DMS 273 treated with DMSO at 0.1 percent for 48 hours (cell line): ENCODE measurements at places on chromosomes 5 and 9.

- DNase-seq: no peak
Observed at GRCh38 chr9:79619930-79620329, 48.2 kb downstream of the TLE4 start.

- no peak for DNase-seq
Observed at GRCh38 chr9:16535555-16535954, 334.9 kb downstream of the BNC2 start.

GRCh38 chr5:82717738-82718137 is 359.5 kb downstream of the TMEM167A start:
- no peak for DNase-seq

DNA sequence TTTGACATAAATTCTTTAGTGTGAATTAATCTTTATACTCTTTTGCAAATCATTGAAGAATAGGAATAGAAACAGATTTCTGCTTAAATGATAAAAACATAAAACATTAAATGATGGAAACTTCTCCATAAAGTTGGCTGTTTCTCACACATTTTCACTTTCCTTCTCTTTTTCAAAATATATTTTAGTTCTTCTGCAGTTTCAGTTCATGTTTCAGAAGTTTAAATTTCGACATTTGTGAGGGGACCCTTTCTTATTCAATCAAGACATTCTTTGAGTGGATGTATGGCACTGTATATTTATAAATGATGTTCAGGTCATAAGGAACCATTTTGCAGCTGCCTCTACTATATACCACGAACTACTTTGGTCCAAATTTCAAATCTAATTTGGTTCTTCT is 34.6 kb downstream of the TNFAIP8 start:
- no peak for DNase-seq

DNA sequence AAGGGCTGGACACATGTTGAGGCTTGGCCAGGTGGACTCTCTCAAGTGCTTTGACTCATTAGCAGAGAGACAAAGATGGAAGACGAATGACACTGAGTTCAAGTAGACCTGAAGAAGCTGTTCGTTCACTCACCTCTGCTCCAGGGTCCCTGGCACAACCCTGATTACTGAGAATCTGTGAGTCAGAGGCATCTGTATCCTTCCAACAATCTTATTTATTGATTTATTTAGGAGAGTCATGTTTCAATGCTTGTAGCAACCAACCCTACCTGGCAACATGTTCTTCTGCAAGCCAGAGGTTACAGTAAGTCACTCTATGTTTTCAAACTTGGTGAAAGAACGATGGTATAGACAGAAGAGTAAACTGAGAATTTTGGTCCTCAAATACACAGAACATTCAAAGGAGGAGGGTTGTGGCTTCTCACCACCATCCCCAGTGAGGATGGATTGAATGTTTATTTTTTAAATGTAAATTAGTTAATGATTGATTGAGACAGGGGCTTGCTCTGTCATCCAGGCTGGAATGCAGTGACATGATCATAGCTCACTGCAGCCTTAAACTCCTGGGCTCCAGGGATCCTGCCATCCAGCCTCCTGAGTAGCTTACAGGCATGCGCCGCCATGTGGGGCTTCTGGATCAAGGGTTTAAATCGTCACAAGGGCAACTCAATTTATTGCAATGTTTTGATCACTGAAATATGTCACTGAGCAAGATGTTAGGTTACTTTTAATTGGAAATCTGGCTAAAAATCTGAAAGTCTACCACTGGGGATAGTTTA is 55.7 kb upstream of the CARTPT start:
- no peak for DNase-seq

- no peak for DNase-seq
Observed at GRCh38 chr5:133635051-133635450, 22.7 kb upstream of the FSTL4 start.

GRCh38 chr5:110707260-110707844 is 19.1 kb downstream of the TMEM232 start:
- DNase-seq: no peak

GRCh38 chr5:154779105-154779504 is 23.9 kb downstream of the LARP1 start:
- no peak for DNase-seq

- no peak for DNase-seq
Observed at GRCh38 chr5:116265471-116265870, 180.6 kb downstream of the COMMD10 start.

GRCh38 chr5:180375291-180375690 is 22.2 kb upstream of the GFPT2 start:
- no peak for DNase-seq

- peak; percentile 66 for DNase-seq
Observed at GRCh38 chr9:89603767-89604665, 796 bp upstream of the GADD45G start.

DNA sequence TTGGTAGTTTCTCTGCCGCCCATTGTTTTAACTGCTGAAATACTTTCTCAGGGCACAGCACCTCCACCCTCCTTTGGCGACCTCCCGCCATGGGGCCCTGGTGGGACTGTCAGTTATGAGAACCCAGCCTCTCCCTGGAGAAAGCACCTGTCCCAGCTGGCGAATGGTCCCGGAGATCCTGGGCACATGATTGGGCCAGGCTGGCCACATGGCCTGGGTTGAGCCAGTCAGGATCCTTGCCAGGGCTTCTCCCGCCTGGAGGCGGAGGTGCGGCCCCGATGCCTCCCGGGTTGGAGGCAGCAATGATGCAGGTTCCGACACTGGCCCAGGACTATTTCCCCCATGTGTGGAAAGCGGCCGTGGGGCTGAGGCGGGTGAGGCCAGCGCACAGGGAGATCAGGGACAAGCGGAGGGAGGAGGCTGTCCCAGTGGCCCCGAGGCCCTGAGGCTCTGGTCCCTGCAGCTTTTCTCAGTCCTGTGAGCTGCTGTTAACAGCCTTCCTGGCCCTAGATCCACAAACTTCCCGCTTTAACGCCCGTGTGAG is 13.6 kb downstream of the UNC5A start:
- DNase-seq: no peak

GRCh38 chr9:4572184-4572826 is 82.0 kb downstream of the SLC1A1 start:
- DNase-seq: no peak

GRCh38 chr5:31798168-31798567 is 159.2 kb downstream of the PDZD2 start:
- DNase-seq: no peak

DNA sequence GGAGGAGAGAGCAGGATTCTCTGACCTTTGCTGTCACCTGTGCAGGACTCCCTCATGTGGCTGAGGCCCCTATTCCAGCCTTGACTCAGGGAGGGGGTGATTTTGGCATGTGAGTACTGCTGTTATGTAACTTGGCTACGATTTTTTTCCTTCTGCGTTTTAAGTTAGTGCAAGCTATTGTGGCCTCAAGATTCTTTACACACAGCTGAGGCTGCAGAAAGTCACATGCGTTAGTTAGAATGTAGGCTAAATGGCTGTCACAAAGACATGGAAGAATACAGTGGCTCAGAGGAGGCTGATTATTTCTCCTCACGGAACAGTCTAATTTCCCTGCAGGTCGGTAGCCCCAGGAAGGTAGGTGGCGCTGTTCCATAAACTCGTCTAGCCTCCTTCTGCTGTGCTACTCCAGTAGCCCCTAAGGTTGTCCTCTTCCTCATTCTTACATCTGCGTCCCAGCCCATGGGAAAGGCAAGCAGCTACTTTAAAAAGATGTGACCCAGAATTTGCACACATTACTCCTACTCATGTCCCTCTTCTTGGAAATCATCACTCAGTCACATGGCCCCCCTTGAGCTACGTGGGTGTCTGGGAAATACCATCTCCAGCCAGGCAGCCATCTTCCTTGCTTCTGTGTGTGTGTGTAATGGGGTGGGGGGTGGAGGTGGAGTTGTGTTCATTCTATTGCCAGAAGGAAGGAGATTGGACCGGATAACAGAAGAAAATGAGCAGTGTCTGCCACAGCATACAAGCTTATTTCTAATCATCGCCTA is 486.6 kb downstream of the CCDC171 start:
- DNase-seq: no peak

DNA sequence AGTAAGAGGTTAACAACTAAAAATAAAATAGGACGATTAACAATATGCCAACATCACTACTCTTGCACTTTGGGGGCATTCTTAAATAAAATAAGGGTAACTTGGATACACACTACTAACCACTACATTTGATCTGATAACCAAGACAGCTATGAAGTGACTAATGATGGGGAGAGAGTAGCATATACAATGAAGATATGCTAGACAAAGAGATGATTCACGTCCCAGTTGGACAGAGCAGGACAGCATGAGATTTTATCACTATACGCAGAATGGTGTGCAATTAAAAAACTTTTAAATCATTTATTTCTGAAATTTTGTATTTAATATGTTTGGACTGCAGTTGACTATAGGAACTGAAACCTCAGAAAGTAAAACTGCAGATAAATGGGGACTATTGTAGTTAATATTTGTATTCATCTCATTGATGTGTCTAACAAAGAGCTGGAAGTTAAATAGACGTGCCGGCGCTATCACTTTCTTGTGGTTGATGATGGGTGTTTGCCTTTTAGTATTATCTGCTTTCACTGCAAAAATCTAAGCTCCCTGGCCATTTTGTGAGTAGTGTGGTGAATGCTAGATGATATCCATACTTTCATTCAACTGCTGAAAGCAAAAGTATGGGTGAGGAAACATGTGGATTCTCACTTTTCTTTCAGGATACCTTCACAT is 18.7 kb downstream of the GIN1 start:
- no peak for DNase-seq

DNA sequence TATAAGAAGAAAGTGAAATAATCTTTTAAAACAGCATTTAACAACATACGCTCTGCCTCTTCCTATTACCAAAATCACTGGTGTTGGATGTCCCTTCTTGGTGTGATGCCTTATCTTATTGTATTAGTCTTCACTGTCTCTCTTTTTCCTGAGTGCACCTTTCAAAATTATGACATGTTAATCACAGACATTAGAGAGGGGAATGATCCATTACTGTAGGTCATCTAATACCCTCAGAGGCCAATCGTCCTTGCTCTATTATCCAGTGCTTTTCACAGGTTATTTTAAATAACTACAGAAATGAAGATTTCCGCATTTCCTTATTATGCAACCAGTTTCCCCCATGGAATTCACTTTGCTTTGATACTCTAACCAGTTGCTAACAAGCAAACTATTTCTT is 1292.7 kb downstream of the MAT2B start:
- DNase-seq: no peak

DNA sequence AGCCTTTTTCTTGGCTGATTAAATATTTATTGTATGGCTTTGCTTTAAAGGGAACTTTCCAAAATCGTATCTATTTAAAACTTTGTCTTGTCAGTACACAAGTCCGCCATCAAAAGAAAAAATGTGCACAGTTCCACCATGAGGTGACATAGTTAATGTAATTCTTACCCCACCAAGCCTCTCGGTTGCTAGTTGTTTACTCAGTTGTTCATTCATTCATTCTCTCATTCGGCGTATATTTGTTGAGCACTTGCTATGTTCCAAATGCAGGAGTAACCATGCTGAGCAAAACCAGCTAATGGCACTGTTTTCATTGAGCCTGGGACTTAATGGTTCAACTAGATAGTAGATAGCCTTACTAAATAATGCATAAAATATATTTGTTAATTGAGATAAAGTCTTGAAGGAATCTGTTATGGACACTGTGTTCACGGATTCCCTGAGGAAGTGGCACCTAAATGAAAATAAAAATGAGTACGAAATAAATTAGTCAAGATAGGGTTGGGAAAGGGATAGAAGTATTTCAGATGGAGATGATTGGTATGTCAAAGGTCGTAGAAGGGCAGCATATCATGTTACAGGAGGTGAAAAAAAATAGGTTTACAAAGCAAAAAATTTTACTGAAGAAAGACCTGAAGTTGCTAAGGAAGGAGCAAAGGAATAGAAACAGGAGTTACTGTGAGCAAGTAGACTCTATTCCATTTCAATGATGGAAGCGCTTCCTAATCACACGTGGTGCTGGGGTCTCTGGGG is 1.5 kb downstream of the DCAF10 start:
- DNase-seq: no peak

- no peak for DNase-seq
Observed at GRCh38 chr9:38026840-38027527, 42.0 kb downstream of the SHB start.

DNA sequence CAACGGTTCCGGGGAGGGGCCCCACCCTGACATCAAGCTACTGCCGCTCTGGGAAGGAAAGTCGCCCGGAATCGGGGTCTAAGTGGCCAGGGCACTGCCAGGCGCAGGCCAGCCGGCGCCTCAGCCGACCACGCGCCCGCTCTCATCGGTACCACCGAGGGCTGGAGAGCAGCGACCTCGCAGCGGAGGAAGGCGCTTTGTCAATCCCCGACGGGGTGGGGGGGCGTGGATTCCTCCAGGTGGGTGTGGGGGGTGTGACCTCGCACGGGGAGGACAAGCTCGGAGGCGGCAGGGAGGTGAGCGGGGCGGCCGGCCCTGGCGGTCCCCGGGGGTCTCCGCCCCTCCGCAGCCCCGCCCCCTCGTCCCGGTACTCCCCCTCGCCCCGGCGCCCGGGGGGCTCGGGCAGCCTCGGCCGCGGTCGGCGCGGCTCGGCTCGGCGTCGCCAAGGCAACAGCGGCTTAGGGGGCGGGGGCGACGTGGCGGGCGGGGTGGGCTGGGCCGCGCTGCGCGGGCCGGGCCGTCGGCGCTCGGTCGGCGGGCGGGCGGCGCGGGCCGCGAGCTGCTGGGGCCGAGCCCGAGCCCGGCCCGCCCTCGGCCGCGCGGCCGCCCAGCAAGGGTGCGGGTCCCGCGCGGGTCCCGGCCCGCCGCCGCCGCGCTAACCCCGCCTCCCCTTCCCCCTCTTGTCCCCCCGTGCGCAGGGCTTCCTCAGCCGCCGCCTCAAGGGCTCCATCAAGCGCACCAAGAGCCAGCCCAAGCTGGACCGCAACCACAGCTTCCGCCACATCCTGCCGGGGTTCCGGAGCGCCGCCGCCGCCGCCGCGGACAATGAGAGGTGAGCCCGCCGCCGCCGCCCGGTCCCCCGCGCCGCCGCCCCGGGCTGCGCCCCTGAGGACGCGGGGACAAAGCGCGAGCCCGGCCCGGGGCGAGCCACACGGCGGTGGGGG is 47.5 kb downstream of the DAB2IP start:
- DNase-seq: no peak

GRCh38 chr5:82307451-82307850 is 29.3 kb upstream of the RPS23 start:
- DNase-seq: no peak

DNA sequence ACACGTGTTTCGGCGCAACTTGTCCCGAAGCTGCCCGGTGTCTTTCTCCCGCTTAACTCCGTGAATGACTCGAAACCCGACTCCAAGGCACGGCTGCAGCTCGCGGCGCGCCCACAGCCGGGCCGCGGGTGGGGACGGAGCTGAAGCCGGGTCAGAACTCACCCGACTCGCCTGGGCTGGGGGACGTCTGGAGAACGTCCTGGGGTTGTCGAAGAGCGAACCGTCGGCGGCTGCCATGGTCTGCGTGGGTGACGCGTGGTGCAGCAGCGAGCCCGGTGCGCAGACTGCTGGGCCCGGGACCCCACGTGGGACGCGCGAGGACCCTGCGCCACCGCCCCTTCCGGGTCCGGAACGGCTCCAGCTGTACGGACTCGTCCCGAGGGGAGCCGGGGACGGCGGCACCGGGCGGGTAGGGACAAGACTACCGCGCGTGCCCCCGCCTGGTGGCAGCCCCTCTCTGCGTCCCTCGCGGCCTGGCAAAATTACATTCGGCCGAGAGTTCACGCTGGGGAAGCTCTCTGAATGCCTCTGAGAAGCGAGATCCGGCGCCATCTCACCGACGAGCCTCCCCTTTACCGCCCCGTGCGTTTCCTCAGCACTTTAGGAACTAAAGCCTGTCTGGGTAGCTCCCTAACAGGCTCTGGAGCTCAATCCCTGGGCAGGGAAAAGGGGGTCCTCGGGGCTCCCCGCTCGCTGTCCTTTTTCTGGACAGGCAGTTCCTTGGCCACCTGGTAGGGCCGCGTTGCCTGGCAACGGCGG is at the start of gene DDX31:
TSS of gene DDX31 (minus strand) at position 286 of the 759 bp plus-strand sequence. CDS start at position 237, 49 bp downstream.
- DNase-seq: peak; percentile 38

- DNase-seq: peak; percentile 16
Observed at GRCh38 chr5:136769900-136770684, 404.7 kb upstream of the TRPC7 start.
